ENCODE measurements at places on chromosomes 7 and 10.

DNA sequence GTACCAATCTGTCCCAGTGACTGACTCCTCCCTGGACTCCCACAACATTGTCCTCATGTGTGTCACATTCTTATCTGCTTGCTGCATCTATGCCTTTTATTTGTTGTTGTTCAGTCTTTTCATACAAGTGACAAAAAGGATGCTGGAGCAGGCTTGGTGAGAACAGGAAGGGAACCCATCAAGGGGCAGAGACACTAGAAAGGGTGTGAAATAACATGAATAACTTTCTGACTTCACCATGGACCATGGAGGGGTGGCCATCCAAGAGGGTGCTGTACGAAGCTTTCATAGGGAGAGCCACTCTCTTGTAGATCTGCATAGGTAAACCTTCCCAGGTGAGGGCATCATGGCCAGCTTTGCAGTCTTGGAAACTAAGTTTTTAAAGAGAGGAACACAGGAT is 14.5 kb downstream of the GIMAP8 start:
- DNase-seq: no peak

DNA sequence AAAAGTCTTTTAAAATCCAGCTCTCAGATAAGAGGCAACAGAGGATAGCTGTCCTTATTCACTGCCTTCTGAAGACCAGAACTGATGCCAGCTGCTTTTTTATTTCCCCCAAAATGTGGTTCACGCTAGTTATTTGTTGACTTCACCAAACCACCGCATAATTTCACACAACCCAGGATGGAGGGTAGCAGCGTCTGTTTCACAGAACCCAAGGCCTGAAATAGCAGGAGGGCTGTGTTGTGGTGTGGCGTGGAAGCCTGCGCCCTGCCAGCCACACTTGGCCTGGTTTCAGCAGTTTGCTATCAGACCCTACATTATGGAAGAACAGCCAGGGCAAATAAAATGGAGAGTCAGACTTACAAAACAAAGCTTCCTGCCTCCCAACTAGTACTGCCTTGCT is 155.4 kb downstream of the DYNC1I1 start:
- no peak for DNase-seq

- DNase-seq: no peak
These were observed 105.8 kb downstream of the ELMO1 start for GRCh38 chr7:37342688-37343471.

DNA sequence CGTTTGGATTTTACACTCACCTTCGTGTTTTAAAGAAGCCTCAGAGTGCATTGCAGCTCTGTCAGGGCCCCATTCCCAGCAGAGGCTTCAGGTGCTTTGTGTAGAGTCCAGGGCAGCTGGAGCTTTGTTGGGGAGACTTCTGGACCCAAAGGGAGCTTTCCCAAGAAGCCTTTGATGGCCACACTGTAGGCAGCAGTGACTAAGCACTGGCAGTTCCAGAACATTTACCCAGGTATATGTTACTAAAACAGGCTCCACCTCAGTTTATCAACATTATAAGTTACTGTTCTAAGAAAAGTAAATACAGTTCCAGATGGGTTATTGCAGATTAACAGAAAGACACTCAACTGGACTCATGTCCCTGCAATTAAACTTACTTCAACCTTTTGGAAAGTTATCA is 66.8 kb downstream of the LANCL2 start:
- no peak for DNase-seq

DNA sequence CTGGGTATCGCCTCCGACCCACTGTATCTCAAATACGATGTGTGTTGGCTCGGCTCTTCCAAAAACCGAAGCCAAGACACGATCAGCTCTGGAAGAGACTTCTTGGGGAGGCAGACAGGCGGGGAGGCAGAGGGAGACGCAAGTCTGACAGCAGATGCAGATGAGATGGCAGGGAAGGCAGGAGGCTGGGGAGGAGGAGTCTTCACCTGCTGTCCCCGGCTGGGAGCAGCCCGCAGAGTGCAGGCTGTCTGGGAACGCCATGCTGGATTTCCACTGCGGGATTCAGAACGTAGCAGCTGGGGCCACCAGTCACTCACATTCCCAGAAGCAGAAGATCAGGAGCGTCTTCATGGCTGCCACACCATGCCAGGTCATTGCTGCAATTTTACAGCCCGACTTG is 29.4 kb downstream of the CTBP2 start:
- no peak for DNase-seq

- DNase-seq: peak; percentile 34
These were observed 21.9 kb upstream of the KCNK18 start for GRCh38 chr10:117175215-117175900.

DNA sequence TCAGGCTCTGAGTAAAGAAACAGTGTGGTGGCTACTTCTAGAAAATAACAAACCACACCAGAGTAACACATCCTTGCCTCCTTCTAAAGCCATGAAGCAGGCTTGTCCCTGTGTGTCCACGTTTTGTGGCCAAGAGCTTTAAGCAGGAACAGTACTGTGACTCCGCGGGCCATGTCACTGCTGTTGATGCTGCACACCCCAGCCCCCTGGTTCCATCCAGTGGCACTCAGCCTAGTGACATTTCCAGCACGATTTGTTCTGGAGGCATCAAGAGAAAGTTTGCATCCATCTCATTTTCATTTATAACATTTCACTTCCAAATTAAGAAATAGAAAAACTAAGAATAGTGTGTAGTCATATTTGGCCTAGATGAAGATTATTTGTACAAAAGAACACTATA is 211.3 kb downstream of the PAXIP1 start:
- no peak for DNase-seq

GRCh38 chr7:27688056-27688455 is 25.4 kb upstream of the HIBADH start:
- no peak for DNase-seq

DNA sequence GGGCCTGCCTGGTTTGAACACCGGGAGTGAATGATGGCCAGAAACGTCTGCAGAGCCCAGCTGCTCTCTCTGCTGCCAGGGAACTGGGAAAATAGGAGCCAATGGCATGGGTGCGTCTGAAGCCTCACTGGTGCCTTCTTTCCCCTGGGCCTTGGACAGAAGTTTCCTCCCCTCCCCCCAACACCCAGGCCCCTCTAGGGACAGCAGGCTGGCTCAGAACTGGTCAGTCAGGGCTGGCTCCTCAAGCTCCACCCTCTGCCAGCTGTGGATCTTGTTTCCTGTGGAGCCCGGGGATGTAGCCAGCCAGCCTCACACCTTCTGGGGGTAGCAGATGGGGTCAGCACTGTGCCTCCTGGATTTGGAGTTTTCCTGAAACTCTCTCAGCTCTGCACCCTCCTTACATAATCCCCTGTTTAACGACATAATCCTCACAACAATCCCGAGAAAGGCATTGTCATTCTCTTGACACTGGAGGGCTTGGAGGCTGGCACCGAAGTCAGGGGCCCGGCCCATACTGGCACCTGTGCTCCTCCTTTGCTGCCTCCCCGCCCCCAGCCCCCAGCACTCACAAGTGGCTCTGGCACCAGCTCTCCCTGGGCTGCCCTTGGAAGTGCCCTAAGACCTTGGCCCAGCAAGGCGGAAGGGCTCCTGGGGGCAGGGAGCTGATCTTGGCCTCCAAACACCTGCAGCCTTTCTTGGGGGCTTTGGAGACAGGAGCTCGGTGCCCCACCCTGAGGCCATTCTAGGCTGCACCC is 5.7 kb downstream of the LDB3 start:
- DNase-seq: no peak

- no peak for DNase-seq
These were observed 43.4 kb upstream of the ADO start for GRCh38 chr10:62761115-62761514.

DNA sequence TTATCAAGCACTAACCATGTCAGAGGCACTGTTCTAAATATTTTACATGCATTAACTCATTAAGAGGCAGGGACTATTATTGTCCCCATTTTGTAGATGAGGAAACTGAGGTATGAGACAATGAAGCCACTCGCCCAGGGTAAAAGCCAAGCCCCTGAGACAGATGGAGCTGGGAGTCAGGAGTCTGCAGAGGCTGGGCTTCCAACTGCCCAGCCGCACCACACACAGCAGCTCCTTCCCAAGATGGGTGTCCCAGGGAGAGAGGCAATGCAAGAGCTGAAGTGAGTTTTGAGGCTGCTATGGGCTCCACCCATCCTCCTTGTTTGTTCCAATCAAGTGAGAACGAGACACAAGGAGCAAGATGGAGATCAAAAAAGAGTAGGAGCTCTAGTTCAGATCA is 244.2 kb downstream of the KCNMA1 start:
- DNase-seq: no peak

DNA sequence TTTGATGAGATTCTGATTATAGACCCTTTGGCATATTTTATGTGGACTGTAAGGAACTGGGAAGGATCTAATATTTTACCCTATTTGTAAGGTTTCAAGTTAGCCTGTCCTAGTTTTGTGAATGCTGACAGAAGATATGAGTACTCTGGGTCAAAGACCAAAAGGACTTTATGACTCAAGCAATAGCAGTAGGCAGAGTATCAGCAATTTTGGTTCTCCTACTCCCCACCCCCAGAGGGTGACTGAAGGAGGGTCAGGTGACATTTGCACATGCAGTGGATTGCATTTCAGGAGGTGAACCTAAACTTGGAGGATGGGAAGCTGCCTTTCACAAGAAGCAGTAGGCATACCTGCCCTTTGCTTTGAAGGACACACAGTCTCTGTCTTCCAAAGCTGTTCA is 84.0 kb upstream of the KLF6 start:
- no peak for DNase-seq

GRCh38 chr7:37341033-37341630 is 107.5 kb downstream of the ELMO1 start:
- no peak for DNase-seq

GRCh38 chr10:34938399-34938670 is 123.2 kb upstream of the PARD3 start:
- DNase-seq: no peak

GRCh38 chr10:121452581-121452980 is 145.7 kb downstream of the FGFR2 start:
- DNase-seq: no peak

- no peak for DNase-seq
These were observed 89.4 kb downstream of the C10orf90 start for GRCh38 chr10:126580873-126581647.

DNA sequence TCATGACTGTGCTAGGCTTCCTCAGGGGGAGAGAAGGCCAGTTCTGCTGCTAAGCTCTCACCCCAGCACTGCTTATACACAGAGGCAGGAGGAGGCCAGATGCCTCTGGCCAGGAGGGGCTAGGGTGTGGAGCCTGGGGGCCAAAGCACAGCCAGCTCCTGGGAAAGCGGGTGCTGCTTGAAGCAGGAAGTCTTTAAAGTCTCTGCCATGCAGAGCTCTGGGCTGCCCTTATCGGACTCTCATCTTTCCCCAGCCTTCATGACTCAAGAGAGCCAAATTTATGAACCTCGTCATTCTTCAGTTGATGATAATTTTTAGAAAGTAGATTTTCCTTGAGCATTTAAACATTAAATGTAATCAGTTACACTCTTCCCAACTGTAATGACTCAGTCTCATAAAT is 11.2 kb upstream of the TSPAN14 start:
- no peak for DNase-seq

DNA sequence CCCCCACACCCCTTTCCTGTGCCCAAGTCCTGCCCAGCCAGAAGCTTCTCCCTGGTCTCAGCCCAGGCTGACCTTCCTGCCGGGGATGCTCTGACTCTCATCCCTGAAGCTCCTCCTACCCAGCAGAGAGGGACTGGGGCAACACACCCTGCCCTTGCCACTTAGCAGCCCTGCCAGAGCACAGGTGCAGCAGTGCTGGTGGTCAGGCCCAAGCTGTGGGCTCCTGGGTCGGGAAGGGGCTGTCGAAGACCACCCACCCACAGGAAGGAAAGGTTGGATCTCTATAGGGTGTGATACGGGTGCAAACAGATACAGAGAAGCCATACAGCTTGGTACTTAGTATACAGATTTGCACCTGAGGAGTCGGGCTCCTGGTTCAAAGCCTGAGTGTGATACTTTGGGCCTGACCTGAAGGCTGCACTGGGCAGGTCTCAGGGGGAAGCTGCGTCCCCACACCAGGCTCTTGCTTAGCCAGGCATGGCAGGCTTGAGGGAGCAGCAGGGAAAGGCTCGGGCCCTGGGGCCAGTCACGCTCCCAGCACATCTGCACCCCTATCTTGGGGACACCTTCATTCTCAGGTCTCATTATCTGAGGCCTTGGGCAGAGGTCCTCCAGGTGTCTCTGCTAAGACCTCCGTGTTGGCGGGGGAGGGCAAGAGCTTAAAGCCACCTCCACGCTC is 47.3 kb downstream of the TCERG1L start:
- no peak for DNase-seq

GRCh38 chr7:146116521-146117222 is at the start of gene CNTNAP2:
TSS of gene CNTNAP2 (plus strand) at chr7:146116801. CDS start at chr7:146116877, 76 bp downstream.
- peak; percentile 67 for DNase-seq

DNA sequence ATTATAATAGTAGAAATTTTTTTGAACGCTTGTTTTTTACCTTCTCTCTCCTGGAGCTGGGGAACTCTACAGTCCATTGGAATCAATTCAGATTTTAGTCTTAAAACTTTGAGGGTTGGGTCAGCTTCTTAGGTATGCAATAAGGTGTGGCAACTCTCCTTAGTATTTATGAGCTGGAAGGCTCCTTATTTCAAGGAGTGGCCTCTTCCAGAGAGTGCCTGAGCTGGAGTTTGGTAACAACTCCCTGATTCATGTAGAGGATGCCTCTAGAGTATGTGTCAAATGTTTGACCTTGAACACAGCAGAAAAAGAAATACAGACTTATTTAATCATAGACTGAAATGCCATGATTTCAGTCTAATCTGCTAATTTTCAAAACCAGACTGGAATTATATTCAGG is 11.1 kb downstream of the CDK14 start:
- DNase-seq: no peak

DNA sequence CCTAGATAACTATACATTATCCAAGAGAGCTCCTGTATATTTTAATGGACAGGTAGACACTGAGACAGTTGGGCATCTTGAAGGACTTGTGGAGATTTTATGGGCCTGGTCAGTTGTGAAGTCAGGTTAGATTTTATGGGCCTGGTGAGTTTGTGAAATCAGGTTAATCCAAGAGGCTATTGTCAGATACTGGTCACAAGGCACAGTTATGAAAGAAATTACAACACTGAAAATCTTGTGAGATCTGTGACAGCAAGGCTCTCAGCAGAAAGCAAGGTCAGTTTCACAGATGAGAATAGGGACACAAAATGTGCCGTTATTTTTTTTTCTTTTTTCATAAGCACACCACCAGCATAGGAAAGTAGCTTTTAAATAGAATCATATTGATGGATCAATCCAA is 167.6 kb downstream of the VTI1A start:
- DNase-seq: no peak

GRCh38 chr10:43202224-43202656 is 64.0 kb downstream of the CSGALNACT2 start:
- DNase-seq: peak; percentile 75

- no peak for DNase-seq
These were observed 51.2 kb upstream of the LBX1 start for GRCh38 chr10:101280511-101280910.

DNA sequence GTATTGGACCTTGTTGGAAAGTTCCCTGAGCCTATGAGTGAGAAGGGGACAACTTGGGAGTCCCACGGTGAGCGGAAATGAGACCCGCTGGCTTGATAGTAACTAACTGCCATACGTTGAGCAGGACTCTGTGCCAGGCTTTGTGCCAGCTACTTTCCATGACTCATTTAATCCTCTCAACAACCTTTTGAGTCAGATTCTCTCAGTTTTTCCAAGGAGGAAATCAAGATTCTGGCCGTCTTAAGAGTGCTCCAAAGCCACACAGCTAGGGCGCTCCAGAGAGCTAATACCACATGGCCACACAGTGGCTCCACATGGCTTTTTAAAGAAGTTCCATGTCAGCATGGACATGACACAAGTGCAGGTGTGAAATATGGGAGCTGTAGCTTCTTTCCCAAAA is 55.7 kb downstream of the NOD1 start:
- DNase-seq: no peak
